ENCODE measurements at places on chromosomes 1 and 21.

- DNase-seq: no peak
These were observed 18.6 kb downstream of the HSD11B1 start for GRCh38 chr1:209723265-209723664.

DNA sequence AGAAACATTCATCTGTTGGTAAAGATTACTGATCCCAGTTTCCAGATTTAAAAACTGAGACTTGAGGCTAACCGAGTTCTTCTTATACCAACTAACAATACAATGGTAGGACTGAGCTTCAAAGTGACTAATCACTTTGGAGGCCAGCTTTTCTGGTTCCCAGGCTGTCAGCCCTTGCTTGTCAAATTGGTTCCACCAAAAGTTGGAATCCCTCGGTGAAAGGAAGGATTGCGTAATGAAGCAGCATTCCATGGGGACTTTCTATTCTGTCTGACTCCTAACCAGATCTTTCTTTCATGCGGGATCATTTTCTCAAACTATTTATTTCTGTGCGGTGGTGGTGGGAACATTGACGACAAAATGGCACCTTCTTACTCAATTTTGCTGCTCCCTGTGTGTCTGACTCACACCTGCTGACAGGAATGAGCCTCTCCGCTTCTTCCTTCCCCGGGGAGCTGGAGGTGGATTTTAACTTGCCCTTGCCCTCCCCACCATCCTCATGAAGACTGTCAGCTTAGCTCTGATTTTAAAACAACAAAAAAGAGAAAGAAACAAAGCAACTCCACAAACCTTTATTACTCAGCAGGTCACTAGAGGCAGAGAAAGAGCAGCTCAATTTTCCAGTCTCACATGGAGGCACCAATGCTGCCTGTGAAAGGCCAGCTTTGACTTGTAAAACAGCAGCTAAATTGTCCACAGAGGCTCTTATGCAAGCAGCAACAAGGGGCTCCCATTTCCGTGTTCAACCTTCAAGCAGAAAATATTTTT is 32.9 kb upstream of the RASAL2 start:
- DNase-seq: peak; percentile 84

DNA sequence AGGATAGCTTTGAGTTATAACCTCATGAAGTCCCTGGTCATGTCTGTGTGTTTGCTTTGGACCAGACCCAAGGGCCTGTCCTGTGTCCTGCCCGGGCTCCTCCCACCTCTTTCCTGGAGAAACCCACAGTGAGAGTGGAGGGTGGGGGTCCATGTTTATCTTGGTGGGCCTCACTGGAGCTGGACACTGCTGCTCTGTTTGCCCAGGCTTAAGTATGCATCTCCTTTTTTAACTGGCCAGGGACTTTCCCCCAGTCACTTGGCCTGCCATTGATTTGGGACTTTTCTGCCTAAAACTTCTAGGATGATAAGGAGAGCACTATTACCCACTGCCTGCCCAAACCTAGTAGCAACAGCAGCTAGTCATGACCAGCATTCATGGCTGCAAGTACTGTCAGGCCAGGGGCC is 49.8 kb downstream of the DDR2 start:
- DNase-seq: no peak

- DNase-seq: no peak
These were observed 96.7 kb upstream of the KCNA3 start for GRCh38 chr1:110771245-110772022.

DNA sequence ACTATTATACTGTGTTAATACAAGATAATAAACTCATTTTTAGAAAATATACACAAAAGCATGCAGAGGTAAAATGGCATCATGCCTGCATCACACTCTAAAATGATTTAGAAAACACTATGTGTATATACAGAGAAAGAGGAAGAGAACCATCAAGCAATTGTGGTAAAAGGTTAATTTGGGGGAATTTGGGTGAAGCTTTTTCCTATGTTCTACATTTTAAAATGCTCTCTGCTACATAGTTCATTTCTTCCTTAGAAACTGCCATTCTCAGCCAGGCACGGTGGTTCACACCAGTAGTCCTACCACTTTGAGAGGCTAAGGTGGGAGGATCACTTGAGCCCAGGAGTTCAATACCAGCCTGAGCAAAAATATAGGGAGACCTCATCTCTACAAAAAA is 44.1 kb downstream of the GON4L start:
- DNase-seq: no peak

- DNase-seq: peak; percentile 22
These were observed 156.6 kb downstream of the GREM2 start for GRCh38 chr1:240455228-240455821.

DNA sequence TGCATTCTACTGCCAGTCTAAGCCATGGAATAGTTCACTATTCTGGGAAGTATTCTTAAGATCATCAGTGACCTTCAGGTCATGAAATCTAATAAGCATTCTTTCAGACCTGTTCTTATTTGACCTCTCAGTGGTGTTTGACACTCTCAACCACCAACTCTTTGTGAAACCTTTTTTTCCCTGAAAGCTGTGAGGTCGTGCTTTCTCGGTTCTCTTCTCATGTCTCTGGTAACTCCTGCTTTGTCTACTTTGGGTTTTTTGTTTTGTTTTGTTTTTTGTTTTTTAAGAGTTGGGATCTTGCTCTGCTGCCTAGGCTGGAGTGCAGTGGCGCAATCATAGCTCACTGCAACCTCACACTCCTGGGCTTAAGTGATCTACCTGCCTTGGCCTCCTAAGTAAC is 56.3 kb downstream of the POU2F1 start:
- DNase-seq: no peak

- no peak for DNase-seq
These were observed 13.4 kb downstream of the ALPL start for GRCh38 chr1:21522525-21523038.

- DNase-seq: no peak
These were observed 5.9 kb downstream of the SLC2A7 start for GRCh38 chr1:9020305-9020704.

Measured in IMR-90 (cell line).